Muscle of leg (tissue), 16 donors: ENCODE measurements at places on chromosomes 3 and 15. TPM values are rescaled to one million over a fixed set of nuclear protein-coding genes. Genes with fewer than 3 reads are reported as not detected.
A peak's percentile ranks its signal among the peaks of the same experiment; 100 is the strongest.

Gene FBXO40
- polyA plus RNA-seq: 1.6 TPM

DNA sequence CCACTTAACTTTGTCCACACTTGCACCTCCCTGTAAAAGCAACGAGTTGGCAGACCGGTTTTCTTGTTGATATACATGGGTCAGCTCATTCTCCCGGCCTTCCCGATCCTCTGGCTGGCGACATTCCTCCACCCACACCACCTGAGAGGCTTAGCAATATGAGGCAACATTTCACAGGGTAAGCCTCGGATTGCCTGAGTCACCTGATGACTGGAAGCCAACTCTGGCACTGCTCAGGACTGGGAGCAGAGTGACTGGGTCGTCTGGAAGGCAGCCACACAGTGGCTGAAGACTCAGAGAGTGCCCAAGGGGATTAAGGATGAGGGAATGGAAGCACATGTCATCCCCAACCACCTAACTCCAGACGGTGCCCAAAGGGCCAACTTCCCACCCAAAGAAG, 9.8 kb downstream of the HOMER2 start:
- no peak for DNase-seq

DNA sequence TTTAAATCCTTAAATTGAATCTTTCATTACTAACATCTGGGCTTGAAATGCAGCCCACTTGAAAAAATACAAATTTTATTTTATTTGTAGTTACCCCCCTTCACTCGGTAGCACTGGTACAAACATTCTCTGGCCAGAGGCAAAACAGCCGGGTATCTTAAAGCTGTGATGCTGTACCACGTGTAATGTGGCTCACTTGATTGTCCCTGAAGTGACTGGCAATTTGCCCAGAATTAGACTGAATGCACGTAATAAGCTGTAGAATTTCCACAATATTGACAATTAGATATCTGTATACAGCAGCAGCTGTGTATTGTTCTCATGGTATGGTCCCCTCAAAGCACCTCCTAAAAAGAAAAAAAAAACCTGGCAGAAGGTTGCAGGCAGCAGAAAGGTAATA, 192.8 kb upstream of the TBC1D5 start:
- peak; percentile 77 for DNase-seq

DNA sequence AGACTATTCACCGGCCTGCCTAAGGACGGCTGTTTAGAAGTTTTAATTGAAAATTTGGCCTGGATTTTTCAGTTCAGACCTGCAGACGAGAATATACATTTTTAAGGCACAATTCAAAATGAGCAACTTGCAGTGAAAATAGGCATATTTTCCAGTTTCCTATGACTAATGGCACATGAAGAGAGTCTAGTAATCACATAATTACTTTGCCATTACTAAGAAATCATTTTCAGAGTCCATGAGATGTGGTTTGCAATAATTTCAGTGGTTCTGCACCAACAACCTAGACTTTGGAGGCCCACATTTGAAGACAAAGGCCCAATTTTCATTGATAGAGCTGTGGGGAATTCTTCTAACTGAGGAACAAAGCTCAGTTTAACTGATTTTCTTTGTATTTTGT, 205.3 kb downstream of the SOX2 start:
- DNase-seq: peak; percentile 4

Gene ASB14
- polyA plus RNA-seq: 1.2 TPM

- peak; percentile 52 for DNase-seq
Measured at GRCh38 chr3:188037195-188037718, 116.7 kb upstream of the LPP start.

- DNase-seq: peak; percentile 22
Measured at GRCh38 chr15:79084308-79084968, 6.1 kb downstream of the RASGRF1 start.

Gene CSTA
- polyA plus RNA-seq: 0.65 TPM

- no peak for DNase-seq
Measured at GRCh38 chr15:101022306-101022705, 103.1 kb downstream of the LRRK1 start.

GRCh38 chr3:36812240-36812639, 47.9 kb upstream of the DCLK3 start:
- no peak for DNase-seq

GRCh38 chr15:73956743-73957135, 30.5 kb downstream of the LOXL1 start:
- no peak for DNase-seq
